CD14-positive monocyte (primary cell): ENCODE measurements at places on chromosomes 5 and 9. TPM values are rescaled to one million over a fixed set of nuclear protein-coding genes. Genes with fewer than 3 reads are reported as not detected.

DNA sequence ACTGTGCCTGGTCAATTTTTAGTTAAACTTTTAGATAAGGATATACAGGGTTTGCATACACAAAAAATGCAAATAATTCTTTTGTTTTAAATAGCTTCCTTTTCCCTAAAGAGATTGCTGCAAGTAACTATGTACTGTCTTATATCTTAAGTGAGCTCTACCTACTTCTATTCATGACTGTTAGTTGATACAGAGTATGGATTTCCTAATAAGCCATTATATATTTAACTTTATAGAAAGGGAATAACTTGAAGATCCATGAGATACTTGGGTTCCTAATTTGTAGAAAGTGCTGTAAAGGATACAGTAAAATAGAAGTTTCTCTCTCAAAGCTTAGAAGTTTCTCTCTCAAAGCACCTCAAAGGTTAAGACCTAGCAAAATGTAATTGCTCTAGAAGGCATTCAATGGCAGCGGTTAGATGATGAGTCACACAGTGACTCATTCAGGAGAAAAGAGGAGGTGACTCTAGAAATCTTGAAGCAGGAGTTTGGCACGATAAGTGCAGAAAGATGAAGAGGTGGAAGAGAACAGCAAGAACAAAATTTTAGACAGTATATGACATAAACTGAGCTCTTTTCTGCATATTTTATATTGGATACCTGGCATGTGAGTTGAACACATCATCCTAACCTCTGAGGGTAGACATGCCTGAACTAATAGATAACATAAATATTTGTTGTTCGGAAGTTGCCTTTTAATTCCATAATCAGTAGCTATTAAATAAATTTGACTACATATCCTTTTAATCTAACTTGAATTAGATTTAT lies 5.5 kb upstream of the DNAJC21 start:
- no peak overlapping the region for H3K27ac ChIP-seq
- H3K27me3 ChIP-seq: no peaks in the 10 kb centered on the region
- peaks cover 70% of the 10 kb centered on the region for H3K36me3 ChIP-seq
- H3K4me1 ChIP-seq: peaks cover 6% of the 10 kb centered on the region
- DNase-seq: peak; percentile 61
- H3K4me3 ChIP-seq: no peak overlapping the region

The C9 gene
- polyA plus RNA-seq: not detected in 2 replicates

DNA sequence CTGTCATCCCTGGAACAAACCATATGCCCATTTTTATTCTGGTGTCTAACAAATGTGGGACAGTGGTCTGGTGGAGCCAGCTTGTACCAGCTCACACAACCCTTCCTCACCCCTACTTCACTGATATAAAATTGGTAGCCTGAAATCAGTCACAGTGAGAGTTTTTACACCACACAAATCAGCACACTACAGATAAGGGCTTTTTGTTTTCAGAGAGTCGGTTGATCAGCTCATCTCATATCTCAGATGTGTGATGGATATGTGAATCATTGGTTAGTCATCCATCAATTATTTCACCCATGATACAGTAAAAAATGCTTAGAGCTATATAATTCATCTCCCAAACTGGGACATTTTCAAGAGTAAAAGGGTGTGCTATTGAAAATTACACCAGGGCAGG lies 529.2 kb downstream of the EBF1 start:
- no peaks in the 10 kb centered on the region for H3K4me1 ChIP-seq
- no peak overlapping the region for H3K27ac ChIP-seq
- H3K36me3 ChIP-seq: no peaks in the 10 kb centered on the region
- H3K27me3 ChIP-seq: no peaks in the 10 kb centered on the region
- DNase-seq: no peak

The KIF4B gene
- polyA plus RNA-seq: not detected

DNA sequence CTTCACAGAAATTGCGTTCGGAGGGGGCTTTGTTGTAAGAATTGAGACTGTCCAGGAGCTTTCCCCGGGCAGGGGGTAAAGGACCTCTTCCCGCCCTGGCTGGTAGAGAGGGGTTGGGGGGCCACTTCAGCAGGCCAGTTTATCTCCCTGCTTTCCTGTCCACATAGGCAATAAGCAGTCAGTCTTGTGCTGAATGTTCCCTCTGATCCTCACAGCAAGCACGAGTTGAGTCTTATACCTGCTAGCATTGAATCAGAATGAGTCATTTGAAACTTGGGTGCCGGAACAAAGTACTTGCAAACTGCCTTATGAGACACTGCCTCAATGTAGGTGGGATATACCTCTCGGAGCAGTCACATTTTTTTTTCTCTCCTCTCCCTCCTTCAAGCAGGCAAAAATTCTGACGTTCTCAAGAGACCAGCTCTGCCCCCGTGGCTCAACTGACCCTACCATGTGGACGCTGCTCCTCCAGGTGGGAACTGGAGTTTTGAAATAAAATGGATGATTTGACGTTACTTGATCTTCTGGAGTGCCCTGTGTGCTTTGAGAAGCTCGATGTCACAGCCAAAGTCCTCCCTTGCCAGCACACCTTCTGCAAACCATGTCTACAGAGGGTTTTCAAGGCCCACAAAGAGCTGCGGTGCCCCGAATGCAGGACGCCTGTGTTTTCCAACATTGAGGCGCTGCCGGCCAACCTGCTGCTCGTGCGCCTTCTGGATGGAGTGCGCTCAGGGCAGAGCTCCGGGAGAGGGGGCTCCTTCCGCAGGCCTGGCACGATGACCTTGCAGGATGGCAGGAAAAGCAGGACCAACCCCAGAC lies 1.3 kb downstream of the SH3RF2 start:
- no peak for DNase-seq
- H3K27ac ChIP-seq: no peak overlapping the region
- peaks cover 58% of the 10 kb centered on the region for H3K27me3 ChIP-seq
- H3K4me3 ChIP-seq: no peak overlapping the region
- H3K4me1 ChIP-seq: no peaks in the 10 kb centered on the region

GRCh38 chr9:36276781-36277181 lies 18.5 kb upstream of the GNE start:
- H3K4me3 ChIP-seq: no peak overlapping the region
- no peaks in the 10 kb centered on the region for H3K27me3 ChIP-seq
- no peak for DNase-seq
- no peaks in the 10 kb centered on the region for H3K36me3 ChIP-seq
- H3K4me1 ChIP-seq: no peaks in the 10 kb centered on the region
- no peak overlapping the region for H3K27ac ChIP-seq

- H3K27ac ChIP-seq: no peak overlapping the region
- no peak for DNase-seq
- H3K36me3 ChIP-seq: no peaks in the 10 kb centered on the region
- no peak overlapping the region for H3K4me3 ChIP-seq
- H3K4me1 ChIP-seq: no peaks in the 10 kb centered on the region
Measured at GRCh38 chr5:1654786-1655495, 131.2 kb upstream of the LPCAT1 start.

DNA sequence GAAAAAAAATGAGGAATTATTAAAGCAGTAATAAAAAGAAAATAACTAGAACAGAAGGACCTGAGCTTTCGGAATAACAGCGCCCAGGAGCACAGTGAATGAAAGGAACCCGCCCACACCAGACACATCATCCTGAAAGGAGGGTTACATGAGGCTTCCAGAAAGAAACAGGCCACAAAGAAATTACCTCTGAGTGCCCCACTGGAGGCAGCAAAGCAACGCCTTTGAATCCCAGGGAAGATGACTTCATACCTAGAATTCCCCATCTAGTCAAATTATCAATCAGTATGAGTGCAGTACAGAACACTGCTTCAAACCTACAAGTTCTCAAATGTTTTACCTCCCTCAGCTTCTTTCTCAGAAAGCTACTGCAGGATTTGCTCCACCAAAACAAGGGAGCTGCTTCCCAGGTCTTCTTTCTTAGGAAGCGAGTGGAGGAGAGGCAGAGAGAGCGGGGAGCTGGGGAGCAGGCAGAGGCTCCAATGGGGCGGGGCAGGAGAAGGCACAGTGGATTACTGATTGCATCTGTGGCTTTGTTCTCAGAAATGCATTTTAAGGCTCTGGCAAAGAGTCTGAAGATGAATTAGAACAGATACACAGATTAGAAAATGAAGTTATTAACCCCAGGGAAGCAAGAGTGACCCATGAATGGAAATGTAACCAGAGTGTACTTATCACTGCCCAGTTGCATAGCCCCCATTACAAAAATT lies 87.1 kb downstream of the SEMA4D start:
- H3K27ac ChIP-seq: no peak overlapping the region
- no peaks in the 10 kb centered on the region for H3K27me3 ChIP-seq
- peaks cover 53% of the 10 kb centered on the region for H3K4me1 ChIP-seq
- peaks cover 65% of the 10 kb centered on the region for H3K36me3 ChIP-seq

GRCh38 chr9:4464911-4465513 lies 25.3 kb upstream of the SLC1A1 start:
- H3K27ac ChIP-seq: no peak overlapping the region
- H3K4me3 ChIP-seq: no peak overlapping the region
- no peaks in the 10 kb centered on the region for H3K36me3 ChIP-seq

DNA sequence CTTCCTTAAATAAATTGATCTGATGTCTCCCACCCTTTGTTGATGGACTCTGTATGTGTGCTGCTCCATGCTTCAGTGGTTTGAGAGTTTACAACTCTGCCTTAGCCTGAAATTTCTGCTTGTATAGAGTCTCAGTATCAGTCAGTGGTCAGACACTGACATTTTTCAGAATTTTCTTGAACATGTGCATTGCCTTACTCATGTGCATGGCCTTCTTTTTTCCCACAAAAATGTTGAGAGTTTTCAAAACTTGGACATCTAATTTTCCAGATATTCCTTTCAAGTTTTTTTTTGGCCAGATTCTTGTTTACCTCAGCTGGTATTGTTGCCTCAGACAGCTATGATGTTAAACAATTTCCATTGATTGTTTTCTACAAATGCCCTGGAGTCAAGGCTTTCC lies 427.1 kb upstream of the CHD1 start:
- H3K36me3 ChIP-seq: no peaks in the 10 kb centered on the region
- H3K27me3 ChIP-seq: no peaks in the 10 kb centered on the region
- no peak for DNase-seq
- peaks cover 6% of the 10 kb centered on the region for H3K4me1 ChIP-seq
- H3K4me3 ChIP-seq: no peak overlapping the region

DNA sequence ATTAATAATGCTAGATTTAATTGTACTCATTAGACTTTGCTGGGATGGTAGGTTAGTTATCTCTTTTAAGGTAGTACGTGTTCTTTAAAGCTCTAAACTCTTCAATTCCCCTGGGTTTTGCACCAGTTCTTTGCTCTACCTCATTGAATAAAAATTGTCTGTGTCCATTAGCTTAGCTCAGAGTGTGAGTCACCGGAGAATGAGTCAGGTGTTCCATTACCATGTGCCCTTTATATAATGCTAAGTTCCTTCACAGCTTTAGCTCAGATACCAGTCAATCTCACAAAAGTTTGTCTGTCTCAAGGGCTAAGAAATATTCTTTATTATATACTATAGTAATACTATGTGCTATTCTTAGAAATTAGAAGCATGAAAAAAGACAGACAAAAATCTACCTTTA lies 339.4 kb downstream of the PRELID2 start:
- no peaks in the 10 kb centered on the region for H3K36me3 ChIP-seq
- H3K27ac ChIP-seq: no peak overlapping the region
- H3K4me1 ChIP-seq: no peaks in the 10 kb centered on the region
- no peak overlapping the region for H3K4me3 ChIP-seq

DNA sequence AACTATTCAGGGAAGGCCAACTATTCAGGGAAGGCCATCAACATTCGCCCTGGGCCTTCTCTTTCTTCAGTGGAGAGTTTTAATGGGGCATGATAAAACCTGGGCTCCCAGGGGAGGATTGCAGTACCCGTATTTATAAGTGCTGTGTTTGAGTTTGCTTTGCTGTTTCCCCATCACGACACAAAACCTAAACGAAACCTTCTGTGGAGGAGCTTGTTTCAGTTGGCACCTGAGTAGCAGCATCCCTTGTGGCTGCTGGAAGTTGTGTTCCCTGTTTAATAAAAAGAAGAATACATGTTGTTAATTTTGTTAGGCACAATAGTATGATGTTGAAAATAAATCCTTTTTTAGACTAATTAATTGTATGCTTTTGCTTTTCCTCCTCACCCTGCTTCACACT lies 8.3 kb downstream of the WDR31 start:
- H3K27me3 ChIP-seq: no peaks in the 10 kb centered on the region
- no peaks in the 10 kb centered on the region for H3K36me3 ChIP-seq
- H3K4me1 ChIP-seq: no peaks in the 10 kb centered on the region

DNA sequence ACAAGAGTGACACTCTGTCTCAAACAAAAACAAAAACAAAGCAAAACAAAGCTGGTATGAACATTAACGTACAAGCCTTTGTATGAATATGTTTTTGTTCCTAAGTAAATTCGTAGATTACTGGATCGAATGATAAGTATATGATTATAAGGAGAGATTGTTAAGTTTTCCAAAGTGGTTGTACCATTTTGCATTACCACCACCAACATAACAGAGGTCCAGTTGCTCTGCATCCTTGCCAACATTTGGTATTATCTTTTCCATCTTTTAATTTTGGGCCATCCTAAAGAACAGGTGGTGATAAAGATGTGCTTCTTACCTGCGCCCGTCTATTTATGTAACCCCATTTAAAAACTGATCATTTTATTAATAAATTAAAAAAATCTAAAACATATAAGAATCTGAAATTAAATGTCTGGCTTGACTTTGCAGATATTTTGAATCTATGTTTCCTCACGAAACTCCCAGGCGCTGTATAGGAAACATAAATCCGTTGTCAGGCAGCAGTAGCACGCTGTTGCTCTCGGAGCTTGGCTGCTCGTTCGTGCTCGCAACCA lies 593 bp upstream of the NAA35 start:
- H3K36me3 ChIP-seq: peaks cover 20% of the 10 kb centered on the region
- peaks cover 9% of the 10 kb centered on the region for H3K4me1 ChIP-seq
- no peaks in the 10 kb centered on the region for H3K27me3 ChIP-seq
- peak overlapping the region; percentile 73 for H3K4me3 ChIP-seq
- no peak for DNase-seq
- peak overlapping the region; percentile 63 for H3K27ac ChIP-seq

- no peaks in the 10 kb centered on the region for H3K36me3 ChIP-seq
- no peak overlapping the region for H3K27ac ChIP-seq
- no peaks in the 10 kb centered on the region for H3K27me3 ChIP-seq
- H3K4me1 ChIP-seq: no peaks in the 10 kb centered on the region
- H3K4me3 ChIP-seq: no peak overlapping the region
Measured at GRCh38 chr5:83922699-83923098, 202.0 kb upstream of the HAPLN1 start.

The SPOCK1 gene
- polyA plus RNA-seq: 2.1 TPM

The PCDHGB6 gene
- not detected for polyA plus RNA-seq

GRCh38 chr9:129141066-129142041 lies 30.1 kb downstream of the PTPA start:
- H3K4me3 ChIP-seq: peak overlapping the region; percentile 73
- H3K27me3 ChIP-seq: no peaks in the 10 kb centered on the region
- peaks cover 50% of the 10 kb centered on the region for H3K36me3 ChIP-seq
- peak; percentile 63 for DNase-seq
- peaks cover 37% of the 10 kb centered on the region for H3K4me1 ChIP-seq

DNA sequence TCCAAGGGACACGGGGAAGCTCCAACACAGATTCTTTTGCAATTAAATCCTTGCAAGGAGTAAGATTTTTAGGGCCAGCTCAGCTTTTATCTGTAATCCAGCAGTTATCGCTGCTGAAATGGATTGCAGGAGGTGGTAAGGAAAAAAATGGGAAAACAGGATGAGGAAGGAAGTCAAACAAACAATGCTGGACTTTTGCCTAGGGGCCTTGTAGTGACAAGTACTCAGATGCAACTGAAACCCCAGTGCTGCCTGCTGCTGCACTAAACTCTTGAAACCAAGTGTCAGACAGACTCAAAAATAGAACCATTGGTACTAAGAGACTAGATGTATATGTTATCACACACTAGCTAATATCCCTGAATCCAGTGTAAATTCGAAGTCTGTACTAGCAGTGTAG lies 309.2 kb downstream of the CTNND2 start:
- no peaks in the 10 kb centered on the region for H3K36me3 ChIP-seq
- no peaks in the 10 kb centered on the region for H3K27me3 ChIP-seq
- DNase-seq: no peak
- H3K4me3 ChIP-seq: no peak overlapping the region

The REEP2 gene
- 0.06 TPM in 1 of 2 replicates, not detected in the other for polyA plus RNA-seq
